ENCODE measurements at places on chromosomes 6 and 20.

DNA sequence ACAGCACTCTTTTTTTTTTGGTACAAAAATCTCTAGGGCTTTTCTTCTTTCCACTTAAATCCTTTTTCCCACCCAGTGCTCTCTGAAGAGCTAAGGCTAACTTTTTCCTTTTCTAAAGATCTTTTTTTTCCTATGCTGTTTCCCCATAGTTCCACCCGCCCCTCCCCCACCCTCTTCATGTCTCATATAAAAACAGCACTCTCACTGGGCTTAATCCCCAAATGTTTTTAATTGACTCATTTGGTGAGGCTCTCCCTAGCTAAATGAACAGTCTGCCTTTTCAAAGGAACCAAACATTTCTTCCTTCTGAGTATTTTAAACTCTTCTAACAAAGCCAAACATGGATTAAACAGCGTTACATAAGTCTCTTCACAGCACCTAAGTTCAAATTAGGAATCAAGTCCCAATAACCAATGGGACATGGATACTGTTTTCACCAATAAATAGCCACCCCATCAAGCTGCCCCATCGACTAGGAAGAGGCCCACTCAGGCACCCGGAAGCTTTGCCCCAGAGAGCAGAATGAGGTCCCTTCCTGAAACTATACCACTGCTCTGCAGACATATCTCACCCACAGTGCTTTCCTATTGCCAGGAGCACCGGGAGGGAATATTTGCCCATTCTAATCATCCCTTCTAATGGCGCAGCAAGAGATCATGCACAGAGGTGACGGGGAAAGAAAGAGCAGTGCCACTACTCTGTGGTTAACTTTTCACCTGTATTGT lies 63.7 kb downstream of the ATXN1 start:
- DNase-seq: no peak

DNA sequence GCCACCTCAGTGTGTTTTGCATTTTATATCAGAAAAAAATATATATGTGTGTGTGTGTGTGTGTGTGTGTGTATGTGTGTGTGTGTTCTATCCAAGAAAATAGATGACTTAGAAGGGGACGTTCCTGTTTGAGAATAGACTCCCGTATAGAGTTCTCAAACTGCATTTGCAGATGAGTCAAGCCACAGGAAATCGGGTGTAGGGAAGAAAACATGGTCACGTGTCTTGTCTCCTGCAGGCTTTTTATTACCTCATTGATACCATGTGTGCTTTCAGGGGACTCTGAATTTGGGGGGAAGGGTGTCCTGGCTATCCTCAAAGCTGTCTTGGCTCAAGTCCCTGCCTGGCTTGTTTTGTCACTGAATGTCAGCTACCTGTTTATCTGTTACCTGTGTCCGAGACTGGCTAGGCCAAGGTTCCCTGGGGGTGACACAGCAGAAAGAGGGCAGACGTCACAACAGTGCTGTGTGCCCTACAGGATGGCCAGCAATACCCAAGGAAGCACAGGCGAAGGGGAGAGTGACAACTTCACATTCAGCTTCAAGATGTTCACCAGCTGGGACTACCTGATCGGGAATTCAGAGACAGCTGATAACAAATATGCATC lies 55.7 kb upstream of the NOP56 start:
- DNase-seq: no peak

DNA sequence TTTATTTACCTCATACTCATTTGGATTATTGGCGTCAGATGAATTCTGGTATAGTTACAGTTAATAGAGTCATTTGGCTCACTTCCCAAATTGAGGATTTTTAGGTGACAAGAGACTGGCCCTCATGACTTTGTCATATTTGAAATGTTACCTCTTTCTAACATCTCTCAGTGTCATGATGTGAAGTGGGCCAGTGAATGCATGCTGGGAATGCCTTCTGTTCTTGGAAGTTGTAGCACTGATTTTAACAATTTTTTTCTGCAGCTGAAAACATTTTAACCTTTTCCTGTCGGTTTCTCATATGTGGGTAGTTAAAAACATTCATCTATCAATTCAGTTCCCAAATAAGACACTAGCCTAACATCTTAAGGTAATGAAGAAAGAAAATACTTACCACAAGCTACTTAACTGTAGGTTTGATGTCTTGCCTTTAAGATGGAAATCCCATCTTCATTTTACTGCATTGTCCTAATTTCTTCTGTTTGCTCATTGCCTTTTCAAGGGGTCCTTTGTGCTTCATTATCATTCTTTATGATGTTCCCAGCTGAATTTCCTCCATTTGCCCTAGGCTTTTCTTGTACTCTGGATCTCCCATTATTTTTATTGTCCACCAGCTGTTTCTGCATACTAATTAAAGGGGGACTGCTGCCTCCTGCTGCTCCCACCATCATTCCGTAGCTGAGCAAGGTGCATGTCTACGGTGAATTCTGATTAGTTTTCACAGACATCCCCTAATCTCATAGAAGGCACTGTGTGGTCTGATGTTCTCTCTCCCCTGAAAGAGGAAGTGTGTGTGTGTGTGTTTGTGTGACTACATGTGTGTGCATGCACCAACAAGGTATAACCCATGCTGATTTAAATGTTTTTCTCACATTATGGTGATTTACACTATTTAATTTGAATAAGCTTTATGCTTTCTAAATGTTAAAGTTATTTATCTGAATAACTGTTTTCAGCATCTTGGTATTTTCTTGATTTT lies 109.5 kb downstream of the B3GAT2 start:
- DNase-seq: no peak

GRCh38 chr6:16800942-16801341 lies 39.7 kb upstream of the ATXN1 start:
- DNase-seq: no peak

DNA sequence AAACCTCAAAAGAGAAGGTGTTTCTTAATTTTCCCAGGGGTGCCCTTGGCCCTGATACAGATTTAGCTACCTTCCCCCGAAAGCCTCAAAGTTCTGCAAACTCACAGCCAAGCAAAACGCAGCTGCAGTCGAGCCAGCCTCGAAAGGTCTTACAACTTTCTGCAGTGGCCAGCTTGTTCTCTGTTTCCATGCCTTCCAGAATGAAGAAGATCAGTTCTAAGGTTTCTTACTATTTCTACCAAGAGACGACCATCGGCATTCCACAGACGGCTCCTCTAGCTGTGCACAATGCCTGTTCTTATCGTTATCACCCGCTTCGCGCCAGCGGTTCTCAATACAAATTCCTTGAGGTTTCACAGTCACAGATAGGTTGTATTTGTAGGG lies 28.5 kb upstream of the CCR6 start:
- DNase-seq: no peak

GRCh38 chr20:2825761-2826160 lies 9.6 kb downstream of the TMEM239 start:
- no peak for DNase-seq

DNA sequence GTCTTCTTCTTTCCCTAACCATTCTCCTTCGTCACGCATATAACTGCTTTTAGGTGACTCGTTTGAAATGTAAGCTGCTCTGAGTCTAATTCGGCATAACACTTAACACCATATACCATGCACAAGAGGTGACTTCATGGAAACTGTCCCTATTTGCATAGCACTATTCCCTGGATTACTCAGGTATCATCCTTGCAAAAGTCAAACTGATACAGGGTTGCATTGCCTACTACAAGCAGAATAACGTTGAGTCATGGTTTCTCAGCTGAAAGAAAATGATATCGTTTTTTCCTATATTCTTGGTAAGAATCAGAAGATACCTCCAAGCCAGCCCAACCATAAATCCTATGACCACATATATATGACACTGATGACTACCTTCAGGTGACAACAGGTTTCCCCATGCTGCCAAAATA lies 227.5 kb downstream of the ATXN1 start:
- no peak for DNase-seq
